Stimulated activated naive CD4-positive, alpha-beta T cell (primary cell): ENCODE measurements at places on chromosomes 12 and 14.
A peak's percentile ranks its signal among the peaks of the same experiment; 100 is the strongest.

DNA sequence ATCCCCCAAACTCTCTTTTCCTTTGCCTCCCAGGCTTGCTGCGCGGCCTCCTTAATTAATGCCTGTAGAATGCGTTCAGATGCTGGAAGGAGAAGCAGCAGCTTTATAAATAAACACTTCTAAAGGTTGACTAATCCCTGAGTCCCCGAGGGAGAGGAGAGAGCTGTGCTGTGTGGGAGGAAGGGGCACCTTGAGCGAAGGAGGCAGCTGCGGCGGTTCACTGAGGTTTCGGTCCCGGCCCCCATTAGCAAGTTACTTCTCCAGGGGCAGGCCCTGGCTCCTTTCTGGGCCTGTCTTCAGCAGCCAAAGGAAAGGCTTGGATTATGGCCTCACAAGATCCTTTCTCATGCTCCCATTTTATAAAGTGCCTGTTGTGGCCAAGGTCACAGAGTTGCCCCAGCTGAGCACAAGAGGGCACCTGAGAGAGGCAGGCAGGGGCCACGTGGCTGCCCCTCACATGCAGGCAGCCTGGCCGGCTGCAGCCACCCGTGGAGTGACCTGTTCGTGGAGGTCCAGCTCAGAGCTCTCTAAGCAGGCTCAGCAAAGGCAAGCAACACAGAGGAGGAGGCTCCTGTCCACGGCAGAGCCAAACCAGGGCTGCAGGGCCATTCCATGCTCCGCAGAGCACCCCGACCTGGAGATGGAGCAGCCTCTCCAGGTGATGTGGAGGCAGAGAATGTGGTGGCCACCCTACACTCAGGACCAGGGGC, 15.0 kb upstream of the CACNA2D4 start:
- no peak for DNase-seq

DNA sequence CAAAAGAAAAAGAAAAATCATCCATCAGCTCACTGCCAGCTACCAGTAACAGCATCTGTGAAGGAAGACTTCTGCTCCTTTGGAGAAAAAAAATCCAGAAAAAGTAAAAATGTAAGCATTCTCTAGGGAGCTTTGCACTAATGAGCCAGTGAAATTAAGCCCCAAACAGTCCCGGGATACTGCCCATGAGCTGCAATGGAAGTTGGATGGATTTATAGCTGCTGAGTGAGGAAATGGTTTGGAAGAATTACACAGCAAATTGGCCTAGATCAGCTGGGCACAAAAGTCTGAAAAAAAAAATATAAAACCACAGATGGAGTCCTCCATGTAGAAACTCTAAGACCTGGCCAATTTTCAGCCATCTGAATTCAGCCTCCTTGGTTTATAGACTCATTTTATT, 462.9 kb upstream of the USP15 start:
- DNase-seq, result no peak

DNA sequence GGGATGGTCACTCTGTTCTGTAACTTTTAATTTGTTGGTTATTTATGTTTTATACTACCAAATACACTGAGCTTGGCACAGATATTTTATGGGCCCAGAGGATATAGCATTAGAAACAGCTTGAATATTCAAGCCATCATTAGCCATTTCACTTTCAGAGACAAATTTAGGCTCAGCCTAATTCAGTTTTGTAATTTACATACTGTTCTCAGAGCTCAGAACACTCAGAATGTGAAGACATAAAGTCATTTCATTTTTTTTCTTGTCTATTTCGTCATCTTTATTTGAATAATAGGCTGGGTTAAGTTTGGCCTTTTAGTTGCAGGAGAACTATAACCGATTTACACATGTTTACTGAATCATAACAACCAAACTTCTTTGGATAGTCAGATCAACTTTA, 361.7 kb downstream of the SNAPC1 start:
- no peak for DNase-seq

- no peak for DNase-seq
Measured at GRCh38 chr12:115450017-115450416, 766.0 kb upstream of the TBX3 start.

- no peak for DNase-seq
Measured at GRCh38 chr14:81245771-81246170, 25.0 kb upstream of the GTF2A1 start.

GRCh38 chr14:79749065-79749464, 462.2 kb downstream of the DIO2 start:
- no peak for DNase-seq

- no peak for DNase-seq
Measured at GRCh38 chr14:91305650-91306431, 61.3 kb upstream of the GPR68 start.

- no peak for DNase-seq
Measured at GRCh38 chr14:24232645-24233537, at the start of gene GMPR2. GMPR2 (plus strand) TSS chr14:24232929; CDS start chr14:24233254, 325 bp downstream.

DNA sequence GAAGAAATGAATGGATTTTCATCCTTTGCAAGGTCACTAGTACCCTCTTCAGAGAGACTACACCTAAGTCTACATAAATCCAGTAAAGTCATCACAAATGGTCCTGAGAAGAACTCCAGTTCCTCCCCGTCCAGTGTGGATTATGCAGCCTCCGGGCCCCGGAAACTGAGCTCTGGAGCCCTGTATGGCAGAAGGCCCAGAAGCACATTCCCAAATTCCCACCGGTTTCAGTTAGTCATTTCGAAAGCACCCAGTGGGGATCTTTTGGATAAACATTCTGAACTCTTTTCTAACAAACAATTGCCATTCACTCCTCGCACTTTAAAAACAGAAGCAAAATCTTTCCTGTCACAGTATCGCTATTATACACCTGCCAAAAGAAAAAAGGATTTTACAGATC, 40.8 kb downstream of the SPATA7 start:
- no peak for DNase-seq

GRCh38 chr12:131980263-131980662, 30.5 kb downstream of the EP400 start:
- DNase-seq, result no peak

GRCh38 chr12:113345318-113345717, 10.4 kb upstream of the SLC8B1 start:
- DNase-seq, result no peak

- DNase-seq, result no peak
Measured at GRCh38 chr12:55694651-55695050, 13.1 kb downstream of the ITGA7 start.

GRCh38 chr12:122951406-122951805, 14.9 kb downstream of the ABCB9 start:
- no peak for DNase-seq

DNA sequence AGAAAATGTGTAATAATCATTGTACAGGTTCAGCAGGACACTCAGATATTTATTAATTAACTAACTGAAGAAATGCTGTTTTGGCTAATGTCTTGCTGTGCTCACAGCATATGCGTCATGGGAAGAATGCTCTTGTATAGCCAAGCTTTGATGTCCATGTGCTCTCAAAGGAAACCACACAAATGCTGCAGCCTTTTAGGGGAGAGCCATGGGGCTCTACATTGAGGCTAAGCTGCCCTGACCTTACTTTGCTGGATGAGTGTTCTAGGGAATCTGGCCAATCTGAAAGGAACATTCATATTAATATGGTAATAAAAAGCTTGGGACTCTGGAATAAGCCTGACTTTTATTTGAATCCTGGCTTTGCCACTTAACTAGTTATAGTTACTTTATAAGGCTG, 9.5 kb upstream of the CRADD start:
- DNase-seq, result no peak

GRCh38 chr12:116697305-116697704, 40.6 kb downstream of the SPRING1 start:
- no peak for DNase-seq

DNA sequence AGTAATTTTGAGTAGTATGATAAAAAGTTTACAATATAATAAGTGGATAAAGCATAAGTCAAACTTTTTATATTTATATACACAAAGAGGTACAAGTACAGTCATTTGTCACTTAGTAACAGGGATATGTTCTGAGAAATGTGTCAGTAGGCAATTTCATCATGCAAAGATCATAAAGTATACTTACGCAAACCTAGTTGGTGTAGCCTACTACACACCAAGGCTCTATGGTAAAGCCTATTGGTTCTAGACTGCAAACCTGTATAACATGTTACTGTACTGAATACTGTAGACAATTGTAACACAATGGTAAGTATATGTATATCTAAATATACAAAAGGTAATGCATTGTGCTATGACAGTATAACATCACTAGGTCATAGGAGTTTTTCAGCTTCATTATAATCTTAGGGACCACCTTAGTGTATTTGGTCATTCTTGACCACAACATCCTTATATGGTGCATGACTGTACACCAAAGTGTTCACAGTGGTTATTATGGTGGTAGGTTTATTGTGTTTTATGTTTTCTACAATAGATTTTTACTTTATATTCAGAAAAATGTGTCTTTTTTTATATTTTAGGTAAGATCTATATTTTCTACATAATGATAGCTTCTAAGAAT, 14.9 kb upstream of the SCFD1 start:
- DNase-seq, result no peak

- DNase-seq, result no peak
Measured at GRCh38 chr14:94458558-94459205, 6.1 kb upstream of the SERPINA11 start.

- no peak for DNase-seq
Measured at GRCh38 chr12:53224897-53225634, 6.9 kb downstream of the RARG start.

- no peak for DNase-seq
Measured at GRCh38 chr14:73602994-73603393, 9.3 kb upstream of the ACOT6 start.

DNA sequence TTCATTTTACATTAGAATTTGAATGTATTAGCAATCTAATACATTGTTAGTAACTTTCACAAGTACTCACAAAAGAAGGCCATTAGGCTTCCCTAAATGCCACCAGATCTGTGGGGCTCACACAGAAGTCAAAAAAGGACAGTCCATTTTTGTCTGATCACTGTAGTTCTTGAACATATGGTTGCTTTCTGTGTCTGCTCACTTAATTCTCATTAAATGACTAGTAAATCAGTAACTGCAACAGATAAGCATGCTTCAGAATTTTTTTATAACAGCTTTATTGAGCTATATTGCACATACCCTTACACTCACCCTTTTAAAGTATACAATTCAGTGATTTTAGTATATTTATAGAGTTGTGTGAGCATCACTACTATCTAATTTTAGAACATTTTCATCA, 71.4 kb downstream of the DENND5B start:
- DNase-seq, result no peak

- no peak for DNase-seq
Measured at GRCh38 chr12:30934811-30935210, 8.3 kb downstream of the TSPAN11 start.

DNA sequence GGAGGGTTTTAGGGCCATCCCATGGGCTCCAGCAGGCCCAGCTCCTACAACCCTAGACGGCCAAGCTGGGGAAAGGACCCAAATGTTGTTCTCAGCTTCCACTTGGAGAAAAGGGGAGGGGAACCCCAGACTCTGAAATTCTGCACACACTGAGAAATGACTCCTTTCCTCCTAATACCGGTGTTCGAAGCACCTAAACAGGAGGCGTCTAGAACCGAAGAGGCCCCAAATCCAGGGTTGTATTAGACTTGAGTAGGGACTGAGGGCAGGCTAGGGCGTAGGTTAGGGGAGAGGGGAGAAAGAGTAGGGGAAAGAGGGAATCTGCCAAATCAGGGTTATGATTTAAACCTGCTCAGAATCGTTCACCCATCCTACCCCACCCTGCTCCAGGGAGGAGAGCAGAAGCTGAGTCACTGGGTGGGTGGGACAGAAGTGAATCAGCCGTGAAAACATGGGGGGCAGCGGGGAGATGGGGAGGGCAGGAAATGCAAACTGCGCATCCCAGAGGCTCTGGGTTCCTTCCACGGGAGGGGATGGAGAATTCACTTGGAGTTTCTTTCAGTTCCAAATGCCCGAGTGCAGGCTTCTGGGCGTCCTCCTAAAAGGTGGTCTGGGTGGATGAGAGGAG, 1.0 kb downstream of the IGFBP6 start:
- no peak for DNase-seq

DNA sequence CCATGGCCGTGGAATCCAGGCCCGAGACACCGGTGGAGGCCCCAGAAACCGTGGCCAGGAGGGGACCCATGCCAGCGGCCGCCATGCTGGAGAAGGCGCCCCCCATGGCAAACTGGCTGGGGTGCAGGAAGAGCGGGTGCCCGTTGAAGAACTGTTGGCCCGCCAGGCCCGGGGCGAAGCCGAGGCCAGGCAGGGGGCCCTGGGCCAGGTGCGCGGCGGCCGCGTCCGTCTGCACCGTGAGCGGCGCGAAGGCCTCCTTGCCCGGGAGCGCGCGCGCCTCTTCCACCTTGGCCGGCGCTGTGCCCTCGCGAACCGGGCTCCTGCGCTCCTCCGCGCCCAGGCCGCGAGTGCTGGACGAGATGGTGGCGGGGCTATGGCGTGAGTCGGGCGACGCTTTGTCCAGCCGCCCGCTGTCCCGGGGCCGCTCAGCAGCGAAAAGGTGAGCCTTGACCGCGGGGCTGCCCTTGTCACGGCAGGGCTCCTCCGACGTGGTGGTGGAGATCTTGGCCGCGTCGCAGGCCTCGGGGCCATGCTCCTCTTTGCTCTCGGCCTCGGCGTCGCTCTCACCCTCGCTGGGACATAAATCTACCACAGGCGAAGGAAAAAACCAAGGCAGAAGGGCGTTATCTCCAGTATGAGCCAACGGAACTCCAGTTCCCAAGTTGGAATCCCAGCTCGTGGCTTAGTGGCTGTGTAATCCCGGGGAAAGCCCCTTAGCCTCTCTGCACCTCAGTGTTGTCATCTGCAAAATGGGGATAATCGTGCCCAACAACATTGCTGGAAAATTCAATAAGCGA, 9.5 kb downstream of the TBX3 start:
- no peak for DNase-seq

DNA sequence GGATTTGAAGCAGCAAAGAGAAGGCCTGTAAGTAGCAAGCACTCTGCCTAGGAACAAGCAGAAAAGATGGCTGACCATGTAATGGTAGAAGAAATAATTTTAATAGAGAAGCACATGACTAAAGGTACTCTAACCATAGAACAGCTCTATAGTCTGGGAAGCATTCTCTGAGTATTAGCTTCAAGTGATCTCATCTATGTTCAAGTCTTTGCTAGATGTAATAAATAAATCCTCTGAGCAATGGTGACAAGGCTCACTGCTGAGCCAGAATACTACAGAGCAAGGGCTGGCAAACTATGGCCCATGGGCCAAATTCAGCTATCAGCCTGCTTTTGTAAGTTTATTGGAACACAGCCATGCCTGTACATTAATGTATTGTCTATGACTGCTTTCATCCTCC, 84.8 kb downstream of the PEBP1 start:
- no peak for DNase-seq

GRCh38 chr12:132397152-132397933, 68.0 kb upstream of the GALNT9 start:
- no peak for DNase-seq

GRCh38 chr12:54592316-54592715, 3.9 kb upstream of the PPP1R1A start:
- no peak for DNase-seq

- DNase-seq, result peak; percentile 41
Measured at GRCh38 chr14:21070610-21071224, 613 bp downstream of the ARHGEF40 start.

DNA sequence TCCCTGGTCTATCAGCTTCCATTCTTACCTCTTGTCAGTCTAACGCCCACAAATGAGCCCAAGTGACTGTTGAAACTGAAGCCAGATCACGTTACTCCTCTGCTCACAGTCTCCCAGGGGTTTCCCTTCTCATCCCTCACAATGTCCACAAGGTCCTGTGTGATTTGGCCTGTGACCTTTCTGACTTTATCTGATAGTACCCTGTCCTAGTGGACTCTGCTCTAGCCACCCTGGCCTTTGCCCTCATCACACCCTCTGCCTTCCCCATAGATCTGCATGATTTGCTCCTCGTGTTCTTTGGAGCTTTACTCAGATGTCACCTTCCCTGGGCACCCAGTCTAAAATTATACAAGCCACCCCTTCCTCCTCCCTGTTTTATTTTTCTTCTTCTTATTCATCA, 55.5 kb downstream of the RDH12 start:
- DNase-seq, result no peak

GRCh38 chr14:24908592-24909236, 141.2 kb downstream of the STXBP6 start:
- no peak for DNase-seq
